ENCODE measurements at places on chromosomes 13 and 19. TPM values are rescaled to one million over a fixed set of nuclear protein-coding genes. Genes with fewer than 3 reads are reported as not detected.

RASL11A gene
- total RNA-seq: 0.71 TPM

GRCh38 chr19:3441089-3441985 lies 39.0 kb downstream of the SMIM24 start:
- DNase-seq: no peak

STARD13 gene
- total RNA-seq: 31.9 TPM

- DNase-seq: no peak
Observed at GRCh38 chr13:104404325-104404724, 1338.1 kb upstream of the SLC10A2 start.

- no peak for DNase-seq
Observed at GRCh38 chr13:45847554-45848224, 3.9 kb downstream of the SIAH3 start.

NLRP4 gene
- total RNA-seq: not detected

LYL1 gene
- not detected for total RNA-seq

Measured in MCF 10A (cell line).